Sigmoid colon (tissue), 7 donors: ENCODE measurements at places on chromosomes 2 and 18. TPM values are rescaled to one million over a fixed set of nuclear protein-coding genes. Genes with fewer than 3 reads are reported as not detected.

GRCh38 chr2:187547353-187547979 is 6.8 kb downstream of the TFPI start:
- peak; percentile 85 for DNase-seq

- no peak for DNase-seq
Observed at GRCh38 chr18:12990641-12990966, 558 bp upstream of the CEP192 start.

GRCh38 chr2:100302585-100302892 is 19.8 kb downstream of the LONRF2 start:
- DNase-seq = no peak

DNA sequence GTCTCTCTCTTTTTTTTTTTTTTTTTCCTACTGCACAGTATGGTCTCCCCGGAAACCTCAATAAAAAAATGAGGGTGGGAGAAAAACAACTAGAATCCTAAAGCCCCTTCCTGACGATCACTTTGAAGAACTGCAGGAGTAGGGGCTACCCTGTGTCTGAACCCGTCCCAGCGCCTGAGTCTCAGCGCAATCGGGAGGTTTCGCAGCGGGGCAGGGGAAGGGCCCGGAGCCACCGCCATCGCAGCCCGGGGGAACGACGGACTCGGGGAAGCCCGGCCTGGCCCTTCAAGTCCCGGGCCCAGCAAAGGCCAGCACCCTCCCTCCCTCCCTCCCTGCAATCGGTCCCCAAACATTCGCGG is 411 bp downstream of the NARS1 start:
- DNase-seq = no peak

DNA sequence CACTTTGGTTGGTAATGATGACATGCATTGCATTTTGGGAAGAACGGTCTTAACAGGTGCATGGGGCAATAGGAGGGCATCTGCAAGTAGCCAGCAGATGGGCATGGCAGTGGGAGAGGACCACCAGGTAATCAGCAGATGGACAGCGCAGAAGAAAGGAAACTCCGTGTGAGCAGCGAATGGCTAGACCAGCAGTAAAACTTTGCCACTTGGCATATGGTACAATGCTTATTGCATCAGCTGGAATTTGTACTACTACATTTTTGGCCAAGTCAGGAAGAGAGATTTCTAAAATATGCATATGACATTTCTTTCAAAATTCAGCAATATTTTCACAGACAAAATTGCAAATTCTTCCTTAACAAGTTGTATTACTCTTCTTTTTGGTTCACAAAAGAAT is 768.5 kb downstream of the LRP1B start:
- DNase-seq = no peak

DNA sequence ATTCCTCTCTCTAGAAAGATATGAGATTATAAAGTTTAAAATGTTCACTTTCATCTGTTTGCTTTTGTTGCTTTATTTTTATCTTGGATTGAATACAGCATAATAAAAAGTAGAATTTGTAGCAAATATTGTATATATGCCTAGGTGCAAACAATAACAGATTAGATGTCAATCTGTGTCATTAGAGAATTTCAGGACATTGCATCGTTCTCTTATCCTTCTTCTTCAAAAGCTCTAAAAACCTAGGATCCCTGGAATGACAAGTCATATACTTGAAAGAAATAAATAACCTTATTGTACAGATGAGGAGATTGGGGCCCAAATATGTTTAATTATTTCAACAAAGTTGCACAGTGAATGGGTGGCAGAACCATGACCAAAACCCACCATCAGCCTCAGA is 102.8 kb upstream of the BZW1 start:
- DNase-seq = no peak

GRCh38 chr18:59246796-59247195 is 26.5 kb downstream of the RAX start:
- DNase-seq = no peak

DNA sequence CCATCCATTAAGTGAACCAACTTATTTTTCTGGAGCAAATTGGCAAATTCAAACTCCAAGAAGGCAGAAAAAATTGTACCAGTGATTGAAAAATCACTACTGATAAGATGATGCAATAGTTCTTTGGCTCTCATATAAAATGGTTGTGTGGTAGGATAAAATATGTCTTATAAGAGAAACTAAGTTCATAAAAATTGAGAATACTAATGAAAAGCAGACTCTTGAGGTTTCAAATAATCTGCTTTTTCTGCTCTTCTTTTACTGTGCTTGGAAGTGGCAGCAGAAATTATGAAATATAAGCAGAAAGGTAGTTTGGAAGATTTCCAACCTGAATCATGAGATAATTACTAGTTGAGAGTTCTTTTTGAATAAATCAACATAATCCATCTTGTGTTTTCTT is 61.9 kb downstream of the PPP1R1C start:
- DNase-seq = no peak

DNA sequence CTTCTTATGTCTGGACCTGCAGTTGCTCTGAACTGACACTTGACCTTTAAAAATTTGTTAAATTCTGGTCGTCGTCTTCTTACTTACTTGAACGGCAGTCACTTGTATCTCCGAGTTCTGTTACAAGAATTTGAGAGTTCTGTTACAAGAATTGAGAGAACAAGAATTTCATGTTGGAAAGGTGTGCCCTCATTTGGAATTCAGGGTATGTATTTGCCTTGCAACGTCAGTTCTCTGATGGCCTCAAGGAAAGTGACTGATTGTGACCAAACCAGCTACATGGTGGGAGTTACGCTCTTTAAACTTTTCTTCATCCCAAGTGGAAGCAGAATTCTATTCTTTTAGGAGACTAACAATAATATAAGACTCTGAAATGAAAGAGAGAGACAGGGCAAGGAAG is 320.0 kb upstream of the TRIB2 start:
- no peak for DNase-seq

- no peak for DNase-seq
Observed at GRCh38 chr2:71457123-71457915, 4.0 kb downstream of the DYSF start.

DNA sequence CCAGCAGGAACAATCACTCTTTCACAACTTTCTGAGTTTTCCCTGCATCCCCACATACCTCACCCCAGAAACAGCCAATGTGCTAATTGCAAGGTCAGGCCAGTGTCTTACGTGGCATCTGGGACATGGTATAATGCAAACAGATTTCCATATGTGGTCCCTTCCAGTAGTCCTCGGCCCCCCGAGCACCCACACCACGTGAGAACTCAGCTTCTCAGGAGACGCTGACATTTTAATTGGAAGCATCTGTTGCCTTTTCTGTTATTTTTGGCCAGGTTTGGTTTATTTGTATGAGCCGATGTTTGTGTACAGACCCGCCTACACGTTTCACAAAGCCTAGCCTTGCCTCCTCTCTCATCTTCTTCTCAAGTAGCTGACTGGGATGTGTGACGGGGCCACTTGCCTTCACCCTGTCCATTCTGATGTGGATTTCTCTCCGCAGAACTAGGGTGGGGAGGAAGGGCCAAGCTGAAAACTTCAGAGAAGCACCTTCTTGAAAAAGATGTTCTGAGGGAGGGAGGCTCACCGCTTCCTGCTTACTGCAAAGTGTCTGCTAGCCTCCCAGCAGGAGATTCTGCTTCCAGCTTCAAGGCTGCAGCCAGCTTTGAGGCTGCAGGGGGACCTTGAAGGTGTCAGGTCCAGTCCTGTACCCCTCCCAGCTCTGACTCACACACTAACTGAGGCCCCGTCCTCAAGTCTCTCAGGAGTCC is 109.6 kb upstream of the SLC14A2 start:
- no peak for DNase-seq

GRCh38 chr2:71965530-71965929 is 182.1 kb downstream of the CYP26B1 start:
- no peak for DNase-seq

- no peak for DNase-seq
Observed at GRCh38 chr2:199727801-199728200, 123.2 kb downstream of the FTCDNL1 start.

DNA sequence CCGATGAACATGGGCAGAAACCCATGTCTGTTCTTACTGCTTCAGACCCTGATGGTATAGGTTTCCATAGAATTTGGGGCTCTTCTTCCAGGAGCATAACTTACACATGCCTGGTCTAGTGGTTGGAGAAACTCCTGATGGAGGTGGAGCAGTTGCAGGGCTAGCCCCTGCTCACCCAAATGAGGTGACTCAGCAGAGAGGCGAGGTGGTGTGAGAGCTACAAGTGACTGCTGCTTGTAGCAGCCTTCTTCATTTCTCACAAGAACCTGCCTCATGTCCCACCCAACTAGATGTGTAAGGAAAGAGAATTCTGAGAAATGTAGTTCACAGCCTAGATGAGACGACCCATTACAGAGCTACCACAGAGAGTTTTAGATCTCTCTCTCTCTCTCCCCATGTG is 105.3 kb downstream of the ZNF407 start:
- DNase-seq = no peak

DNA sequence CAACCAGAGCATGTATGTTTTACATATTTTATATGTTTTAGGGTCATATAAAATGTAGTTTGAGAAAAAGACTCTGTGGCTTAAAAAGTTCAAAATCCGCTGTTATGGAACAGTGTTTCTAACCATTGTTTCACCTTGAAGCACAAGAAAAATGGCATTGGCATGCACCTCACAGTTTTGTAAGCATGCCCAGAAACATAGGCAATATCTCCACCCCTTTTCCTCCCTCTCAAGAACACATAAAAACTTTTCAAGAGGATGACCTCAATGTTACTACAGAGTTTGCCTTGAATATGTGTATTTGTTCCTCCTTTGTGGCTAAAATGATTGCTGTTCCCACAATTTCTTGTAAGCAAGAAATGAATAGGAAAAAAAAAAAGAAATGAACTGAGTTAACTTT is 29.3 kb upstream of the SLC40A1 start:
- DNase-seq = no peak

DNA sequence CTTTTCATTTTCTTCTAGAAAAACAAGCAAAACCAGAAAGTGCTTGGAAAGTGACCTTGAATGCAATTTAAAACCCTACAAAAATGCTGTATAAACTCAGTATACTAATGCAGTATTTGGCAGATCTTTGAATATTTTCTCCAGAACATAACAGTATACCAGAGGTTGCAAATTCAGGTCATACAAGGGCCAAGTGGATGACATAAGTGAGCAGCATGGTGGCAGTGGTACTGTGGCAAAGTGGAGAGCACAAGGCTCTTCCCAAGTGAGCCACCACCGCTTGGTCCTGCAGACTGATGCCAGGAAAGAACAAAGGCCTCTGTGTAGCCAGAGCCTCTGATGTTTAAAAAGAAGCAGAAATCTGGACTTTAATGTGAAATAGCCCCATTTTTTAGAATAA is 33.1 kb downstream of the METTL4 start:
- no peak for DNase-seq

DNA sequence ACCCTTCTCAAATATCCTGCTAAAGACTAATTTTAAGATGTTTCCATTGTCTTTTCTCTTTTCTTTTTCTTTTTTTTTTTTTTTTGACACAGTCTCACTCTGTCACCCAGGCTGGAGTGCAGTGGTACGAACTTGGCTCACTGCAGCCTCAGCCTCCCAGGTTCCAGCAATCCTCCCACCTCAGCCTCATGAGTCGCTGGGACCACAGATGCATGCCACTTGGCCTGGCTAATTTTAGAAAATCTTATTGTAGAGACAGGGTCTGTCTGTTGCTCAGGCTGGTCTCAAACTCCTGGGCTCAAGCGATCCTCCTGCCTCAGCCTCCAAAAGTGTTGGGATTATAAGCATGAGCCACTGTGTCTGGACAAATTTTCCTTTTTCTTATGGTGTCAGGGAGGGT is 167.5 kb downstream of the MCFD2 start:
- no peak for DNase-seq

DNA sequence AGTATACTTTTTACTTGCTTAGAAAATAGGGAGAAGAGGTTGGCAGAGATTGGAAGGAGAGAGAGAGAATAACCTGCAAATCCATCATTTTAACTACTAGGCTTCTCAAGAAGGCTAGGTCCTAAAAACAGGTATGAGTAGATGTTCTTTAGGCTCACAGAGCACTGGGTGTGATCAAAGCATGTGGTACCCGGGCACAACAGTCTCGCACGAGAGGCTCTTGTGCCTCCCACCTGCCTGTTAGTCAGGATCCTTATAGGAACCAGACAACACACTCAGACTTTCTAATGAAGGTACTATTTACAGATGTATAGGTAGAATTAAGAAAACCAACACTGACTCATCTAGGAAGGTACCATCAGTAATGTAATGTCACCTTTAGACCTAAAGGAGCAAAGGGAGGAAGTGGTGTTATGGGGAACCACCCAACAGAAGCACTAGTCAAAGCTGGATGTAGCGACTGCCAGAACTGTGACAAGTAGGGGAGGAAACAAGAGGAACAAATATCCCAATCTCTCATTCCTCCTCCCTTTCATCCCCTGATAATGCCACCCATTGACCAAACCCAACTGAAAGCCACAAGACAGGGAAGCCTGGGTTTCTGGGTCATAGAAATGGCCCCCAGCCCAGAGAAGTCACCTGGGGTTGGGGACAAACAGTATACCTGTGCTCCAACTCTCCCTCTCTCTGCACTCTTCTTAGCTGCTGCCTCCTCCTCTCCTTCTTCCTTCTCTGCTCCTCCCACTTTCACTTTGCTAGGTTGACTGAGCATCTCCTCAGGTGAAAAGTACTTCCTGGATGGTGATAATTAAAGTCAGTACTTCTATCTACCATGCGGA is 16.0 kb upstream of the MARCHF4 start:
- no peak for DNase-seq

- no peak for DNase-seq
Observed at GRCh38 chr2:74618410-74619083, 29.6 kb downstream of the M1AP start.

DNA sequence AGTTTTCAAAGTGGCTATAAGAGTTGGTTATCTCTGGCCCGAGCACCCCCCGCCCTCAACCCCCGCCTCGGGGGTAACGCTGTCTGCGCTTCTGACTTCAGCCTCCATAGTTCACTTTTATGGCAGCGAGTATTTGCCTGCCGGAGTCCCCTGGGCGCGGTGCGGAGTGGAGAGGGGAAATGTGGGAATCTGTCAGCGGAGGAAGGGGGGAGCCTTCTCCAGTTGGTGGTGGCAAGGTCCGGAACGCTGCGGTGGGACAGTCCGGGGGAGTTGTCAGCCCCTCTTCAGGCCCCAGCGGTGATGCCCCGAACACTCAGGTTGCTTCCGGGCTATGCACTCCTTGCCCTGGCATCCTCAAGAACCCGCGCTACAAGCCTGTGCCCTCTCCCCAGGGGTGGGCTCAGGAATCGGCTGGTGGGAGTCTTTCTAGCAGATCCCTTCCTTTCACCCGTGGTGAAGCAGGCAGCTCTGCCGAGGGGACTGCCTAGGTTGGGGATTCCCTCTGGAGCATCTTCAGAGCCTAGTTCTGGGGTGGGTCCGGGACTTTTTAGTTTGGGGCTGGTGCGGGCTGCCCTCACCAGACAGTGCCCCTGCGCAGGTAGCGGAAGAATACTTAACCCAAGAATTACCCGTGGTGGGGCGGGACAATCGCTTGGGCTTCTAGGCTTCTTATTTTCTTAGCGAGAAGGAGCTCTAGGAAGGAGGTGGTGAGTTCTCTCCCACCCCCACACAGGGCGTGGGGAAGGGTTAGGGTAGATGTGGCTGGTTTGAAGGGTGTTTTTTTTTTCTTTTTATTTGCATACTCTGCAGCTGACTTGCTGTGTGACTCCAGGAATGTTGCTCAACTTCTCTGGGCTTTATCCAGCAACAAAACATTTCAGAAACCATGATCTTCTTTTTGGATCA is 1.6 kb downstream of the ATOH8 start:
- DNase-seq = no peak

PKDCC gene
- 91.0 TPM for total RNA-seq

AQP12B gene
- total RNA-seq = not detected

NTSR2 gene
- not detected for total RNA-seq

TBR1 gene
- total RNA-seq = not detected

DNAJC5G gene
- total RNA-seq = not detected

GALR1 gene
- 0.33 TPM for total RNA-seq

NETO1 gene
- total RNA-seq = under 0.01 TPM

MEP1B gene
- not detected for total RNA-seq

EEF1B2 gene
- 227 TPM for total RNA-seq

ABCG5 gene
- not detected for total RNA-seq
